ENCODE measurements at places on chromosomes 13 and 19.

DNA sequence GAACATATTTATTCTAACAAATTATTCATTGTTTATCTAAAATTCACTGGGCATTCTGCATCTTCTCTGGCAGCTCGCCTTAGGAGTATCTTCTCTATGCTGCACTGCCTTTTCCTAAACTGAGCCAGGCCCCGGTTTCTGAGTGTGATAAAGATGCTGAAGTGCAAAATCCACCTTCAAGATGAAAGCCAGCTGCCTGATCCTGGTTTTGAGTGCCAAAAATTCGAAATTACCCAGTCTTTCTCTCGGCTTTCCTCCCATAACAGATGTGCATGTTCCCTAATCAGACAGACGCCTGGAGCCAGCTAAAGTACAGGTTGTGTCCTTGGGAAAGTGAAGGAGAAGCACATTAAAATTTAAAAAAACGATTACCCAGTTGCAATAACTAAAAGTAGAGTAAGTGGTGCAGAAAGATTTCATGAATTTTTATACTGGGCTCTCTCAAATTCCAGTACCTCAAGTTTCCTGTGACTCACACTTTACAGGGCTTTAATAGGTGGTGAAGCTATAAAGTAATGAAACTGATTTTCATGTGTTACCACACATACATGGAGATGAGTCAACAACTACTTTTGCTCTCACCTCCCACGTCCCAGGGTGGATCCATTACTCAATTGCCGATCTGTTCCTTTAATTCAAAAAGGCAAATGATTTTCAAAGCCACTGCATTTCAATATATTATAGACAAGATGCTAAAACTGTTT, 65.0 kb upstream of the GTF2F2 start:
- DNase-seq: no peak

DNA sequence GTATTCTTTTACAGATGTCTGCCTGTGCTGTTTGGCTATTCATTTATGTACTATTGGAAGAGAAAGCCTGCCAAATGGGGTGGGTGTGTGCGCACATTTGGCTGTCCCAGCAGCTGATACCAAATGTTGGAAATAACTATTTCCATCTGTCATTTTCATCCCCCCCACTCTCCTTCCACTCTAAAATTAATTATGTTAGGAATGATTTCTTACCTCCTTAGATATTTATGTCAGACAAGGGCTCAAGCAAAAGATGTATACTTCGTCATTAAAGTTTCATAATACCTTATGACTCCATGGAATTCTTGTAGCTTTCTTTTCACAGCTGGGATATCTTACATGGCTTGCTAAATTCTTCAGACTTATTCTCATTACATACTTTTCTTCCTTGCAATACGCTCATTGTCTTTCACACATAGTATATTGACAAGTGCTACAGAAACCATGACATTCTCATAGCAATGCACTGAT, 18.6 kb downstream of the ITM2B start:
- no peak for DNase-seq

DNA sequence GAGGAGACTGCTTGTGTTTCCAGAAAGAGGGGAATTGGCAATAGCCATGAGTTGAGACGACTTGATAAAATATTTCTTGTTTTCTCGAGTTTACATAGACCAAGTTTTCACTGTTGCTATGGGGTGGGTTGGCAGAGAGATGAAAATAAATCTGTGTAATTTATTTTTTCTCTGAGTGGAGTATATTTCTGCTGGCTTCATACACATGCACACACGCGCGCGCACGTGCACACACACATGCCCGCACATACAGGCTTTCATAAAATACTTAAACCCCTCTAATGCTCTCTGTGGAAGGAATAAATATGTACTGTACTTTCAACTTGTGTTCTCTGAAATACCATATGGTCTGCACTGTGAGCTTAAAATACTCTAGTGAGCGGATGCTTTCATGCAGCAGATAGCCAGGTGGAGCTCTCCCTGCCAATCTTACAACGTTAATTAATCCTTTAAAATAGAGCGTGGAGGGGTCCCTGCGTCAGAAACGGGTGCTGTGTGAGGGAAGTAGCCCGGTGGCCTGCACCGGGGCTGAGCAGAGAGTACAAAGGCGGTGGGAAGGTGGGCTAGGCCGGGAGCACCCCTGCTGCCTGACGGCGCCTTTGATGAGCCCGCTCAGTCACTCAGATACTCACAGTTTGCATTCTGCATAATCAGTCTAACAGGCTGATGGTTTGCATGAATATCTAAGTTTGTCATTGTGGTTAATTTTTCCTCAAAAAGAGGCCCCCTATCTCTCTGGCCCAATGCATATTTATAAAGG, 44.1 kb downstream of the CCNE1 start:
- DNase-seq: no peak

GRCh38 chr19:279231-279630, 12.0 kb downstream of the PLPP2 start:
- DNase-seq: no peak

GRCh38 chr13:110633776-110634175, 18.4 kb downstream of the NAXD start:
- no peak for DNase-seq

All from amygdala (tissue), 56 donors.